Astrocyte (in vitro differentiated cells and primary cell): ENCODE measurements at places on chromosomes 4 and X.

DNA sequence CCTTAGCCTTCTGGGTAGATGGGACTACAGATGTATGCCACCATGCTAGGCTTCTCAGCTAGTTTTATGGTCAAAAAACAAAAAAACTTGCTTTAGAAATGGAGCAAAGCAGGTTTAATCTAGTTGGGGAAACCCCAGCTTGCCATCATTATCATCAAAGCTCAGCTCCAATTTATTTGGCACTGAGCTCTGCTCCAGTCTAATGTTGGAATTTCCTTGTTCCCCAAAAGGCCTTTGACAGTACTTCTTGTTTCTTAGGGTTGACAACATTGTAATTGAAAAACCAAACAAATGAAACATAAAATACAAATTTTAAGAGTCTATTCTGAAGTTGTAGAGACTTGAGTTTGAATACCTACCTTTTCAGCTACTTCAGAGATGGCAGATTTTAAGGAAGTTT is 48.0 kb downstream of the MRPL1 start:
- no peak for DNase-seq
- no peak overlapping the region for H3K4me3 ChIP-seq
- no peak overlapping the region for H3K27ac ChIP-seq
- H3K36me3 ChIP-seq = no peaks in the 10 kb centered on the region

DNA sequence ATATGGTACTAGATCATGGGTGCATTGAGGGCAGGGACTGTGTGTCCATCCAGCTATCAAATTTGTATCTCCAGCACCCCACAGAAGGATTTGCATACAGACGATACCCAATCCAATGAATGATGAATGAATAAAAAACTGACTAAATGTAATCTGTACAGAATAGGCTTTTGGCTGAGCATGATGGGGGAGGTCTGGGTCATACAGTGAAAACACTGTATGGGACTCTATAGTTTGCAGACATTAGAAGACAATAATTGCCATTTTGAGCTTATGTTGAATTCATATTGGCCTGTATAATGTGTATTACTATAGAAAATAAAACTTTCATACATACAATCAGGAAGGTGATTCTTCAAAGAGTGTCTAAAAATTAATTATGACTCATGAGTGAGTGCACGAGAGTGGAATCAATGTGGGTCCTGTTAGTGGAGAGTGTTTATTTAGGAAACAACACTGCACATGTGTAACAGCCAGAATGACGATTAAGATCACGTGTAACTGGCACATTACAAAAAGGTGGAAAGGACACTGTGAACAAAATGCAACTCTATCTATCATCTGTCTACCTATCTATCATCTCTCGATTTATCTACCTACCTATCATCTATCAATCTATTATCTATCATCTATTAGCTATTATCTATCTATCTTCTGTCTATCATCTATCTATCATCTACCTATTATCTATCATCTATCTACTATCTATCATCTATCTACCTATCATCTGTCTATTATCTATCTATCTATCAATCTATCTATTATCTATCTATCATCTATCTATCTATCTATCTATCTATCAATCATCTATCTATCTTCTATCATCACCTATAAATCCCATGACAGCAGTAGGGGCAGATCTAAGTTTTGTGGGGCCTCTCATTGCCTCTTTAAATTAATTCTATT is 201.3 kb downstream of the PTTG2 start:
- H3K4me3 ChIP-seq = no peak overlapping the region
- no peak for DNase-seq
- peaks cover 35% of the 10 kb centered on the region for H3K4me1 ChIP-seq
- no peaks in the 10 kb centered on the region for H3K27me3 ChIP-seq
- peak overlapping the region; percentile 99 for H3K27ac ChIP-seq
- H3K36me3 ChIP-seq = no peaks in the 10 kb centered on the region

DNA sequence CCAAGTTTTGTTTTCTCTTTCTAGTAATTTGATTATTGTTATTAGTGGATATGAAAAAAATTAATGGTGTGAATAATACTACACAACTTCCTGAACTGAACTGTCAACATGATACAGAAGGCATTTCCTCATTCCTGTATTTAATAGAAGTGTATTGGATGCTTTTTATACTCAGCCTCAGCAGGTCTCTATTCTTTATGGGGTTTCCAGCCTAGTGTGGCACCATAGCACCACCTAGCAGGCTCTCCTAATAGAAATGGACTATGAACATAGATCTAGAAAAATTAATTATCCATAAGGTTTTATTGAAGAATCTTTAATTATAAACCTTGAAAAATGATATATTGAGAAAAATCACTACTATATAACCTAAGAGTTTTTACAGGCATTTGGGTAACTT is 52.4 kb downstream of the GLRB start:
- no peaks in the 10 kb centered on the region for H3K27me3 ChIP-seq
- H3K4me3 ChIP-seq = no peak overlapping the region
- no peak overlapping the region for H3K27ac ChIP-seq
- H3K36me3 ChIP-seq = no peaks in the 10 kb centered on the region

DNA sequence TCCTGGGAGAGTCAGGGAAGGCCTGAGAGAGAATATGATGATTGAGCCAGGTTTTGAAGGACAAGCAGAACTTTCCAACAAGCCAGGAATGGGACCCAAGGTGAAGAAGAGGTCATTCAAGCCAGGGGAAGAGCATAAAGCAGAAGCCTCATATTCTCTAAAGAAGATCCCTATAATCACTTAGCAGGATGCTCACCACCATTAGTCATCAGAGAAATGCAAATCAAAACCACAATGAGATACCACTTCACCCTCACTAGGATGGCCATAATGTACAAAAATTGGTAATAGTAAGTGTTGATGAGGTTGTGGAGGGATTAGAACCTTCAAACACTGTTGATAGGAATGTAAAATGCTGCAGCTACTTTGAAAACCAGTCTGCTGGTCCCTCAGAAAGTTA is 20.5 kb upstream of the SUPT20HL1 start:
- H3K36me3 ChIP-seq = no peaks in the 10 kb centered on the region
- no peak for DNase-seq
- H3K27ac ChIP-seq = no peak overlapping the region
- no peak overlapping the region for H3K4me3 ChIP-seq

DNA sequence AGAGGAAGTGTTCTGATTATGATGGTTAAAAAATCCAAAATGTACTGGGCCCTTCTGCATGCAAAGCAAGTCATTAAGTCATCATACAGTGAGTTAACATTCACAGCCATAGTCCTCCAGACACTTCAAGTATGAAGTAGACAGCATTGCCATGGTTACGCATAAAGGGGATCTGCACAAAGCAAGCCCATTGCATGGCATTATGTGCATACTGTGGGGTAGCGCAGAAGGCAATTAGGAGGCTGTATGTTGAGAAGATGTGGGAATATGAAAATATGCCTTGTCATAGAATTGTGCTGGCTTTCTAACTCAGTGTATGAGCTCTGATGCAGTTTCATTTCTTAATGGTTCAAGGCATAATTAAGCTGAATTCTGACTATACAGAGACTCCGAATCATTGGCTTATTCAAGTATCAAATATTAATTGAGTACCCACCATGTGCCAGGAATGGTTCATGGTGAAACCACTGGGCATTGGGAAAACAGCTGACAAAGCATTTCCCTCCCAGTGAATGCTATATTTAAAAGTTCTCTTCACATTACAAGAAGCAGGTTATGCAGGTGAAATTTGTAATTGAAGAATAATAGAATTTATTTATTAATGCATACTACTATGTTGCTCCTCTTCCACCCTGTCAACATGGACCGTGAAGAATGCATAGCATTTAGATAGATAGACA is 588.9 kb downstream of the ZNF674 start:
- no peak overlapping the region for H3K4me3 ChIP-seq
- no peak overlapping the region for H3K27ac ChIP-seq
- H3K36me3 ChIP-seq = no peaks in the 10 kb centered on the region
- DNase-seq = no peak
- no peaks in the 10 kb centered on the region for H3K4me1 ChIP-seq
- no peaks in the 10 kb centered on the region for H3K27me3 ChIP-seq

GRCh38 chr4:147093206-147093605 is 147.5 kb upstream of the TTC29 start:
- H3K36me3 ChIP-seq = no peaks in the 10 kb centered on the region
- H3K4me3 ChIP-seq = no peak overlapping the region
- DNase-seq = peak; percentile 12
- H3K27me3 ChIP-seq = no peaks in the 10 kb centered on the region
